ENCODE measurements at places on chromosomes 12 and 14.

GRCh38 chr12:89151536-89151935 lies 200.8 kb downstream of the DUSP6 start:
- no peak for DNase-seq

- no peak for DNase-seq
These were observed 13.3 kb upstream of the PLEKHG6 start for GRCh38 chr12:6297170-6297569.

DNA sequence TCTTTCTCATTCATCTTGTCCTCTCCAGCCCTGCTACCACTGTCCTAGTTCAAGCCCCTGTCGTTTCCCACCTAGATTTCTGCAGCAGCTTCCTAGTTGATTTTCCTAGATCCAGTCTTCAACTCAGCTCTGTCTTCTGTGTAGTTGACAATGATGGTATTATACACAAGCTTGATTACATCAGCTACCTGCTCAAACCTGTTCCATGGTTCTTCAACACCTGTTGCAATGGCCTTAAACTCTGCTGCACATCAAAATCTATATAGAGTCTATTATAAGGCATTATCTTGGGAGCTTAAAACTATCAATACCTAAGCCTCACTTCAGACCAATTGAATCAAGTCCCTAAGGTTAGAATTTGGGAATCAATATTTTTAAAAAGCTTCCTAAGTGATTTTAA lies 71.7 kb upstream of the PELI2 start:
- no peak for DNase-seq

- DNase-seq, result no peak
These were observed 106.6 kb downstream of the BTG1 start for GRCh38 chr12:92039046-92039445.

GRCh38 chr12:20474443-20474842 lies 106.1 kb downstream of the PDE3A start:
- DNase-seq, result no peak

DNA sequence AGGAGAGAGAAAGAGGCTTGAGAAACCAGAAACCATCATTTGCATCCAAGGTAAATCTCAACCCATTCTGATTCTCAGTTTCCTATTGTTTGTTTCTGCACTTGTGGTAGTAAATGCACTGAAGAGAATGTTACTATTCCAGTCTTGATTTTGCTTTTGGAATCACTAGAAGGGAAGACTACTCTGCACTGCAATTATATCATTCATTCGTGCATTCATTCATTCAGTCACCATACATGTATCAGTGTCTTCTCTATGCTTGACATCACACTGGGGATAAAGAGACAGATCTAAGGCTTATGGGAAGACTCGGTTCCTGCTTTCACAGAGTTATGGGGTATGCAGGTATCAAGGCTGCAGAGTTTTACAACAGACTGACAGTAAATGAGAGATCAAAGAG lies 90.3 kb upstream of the EGLN3 start:
- DNase-seq, result no peak

DNA sequence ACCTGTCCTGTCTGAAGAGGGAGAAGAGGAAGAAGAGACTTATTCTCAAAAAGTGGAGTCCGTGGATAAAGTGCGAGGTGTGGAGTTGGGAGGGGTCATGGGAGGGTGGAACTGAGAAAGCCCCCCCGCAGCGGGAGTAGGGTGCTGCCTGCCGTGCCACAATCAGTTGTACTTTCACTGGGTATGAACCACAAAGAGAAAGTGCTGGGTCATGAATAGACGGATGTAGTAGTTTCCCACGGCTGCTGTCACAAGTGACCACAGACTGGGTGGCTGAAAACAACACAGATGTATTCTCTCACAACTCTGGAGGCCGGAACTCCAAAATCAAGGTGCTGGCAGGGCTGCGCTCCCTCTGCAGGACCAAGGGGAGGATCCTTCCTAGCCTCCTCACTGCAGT lies 5.5 kb downstream of the DNAH10 start:
- no peak for DNase-seq

- no peak for DNase-seq
These were observed 77.0 kb downstream of the KITLG start for GRCh38 chr12:88503281-88503703.

GRCh38 chr12:109762673-109763191 lies 49.1 kb downstream of the FAM222A start:
- no peak for DNase-seq

DNA sequence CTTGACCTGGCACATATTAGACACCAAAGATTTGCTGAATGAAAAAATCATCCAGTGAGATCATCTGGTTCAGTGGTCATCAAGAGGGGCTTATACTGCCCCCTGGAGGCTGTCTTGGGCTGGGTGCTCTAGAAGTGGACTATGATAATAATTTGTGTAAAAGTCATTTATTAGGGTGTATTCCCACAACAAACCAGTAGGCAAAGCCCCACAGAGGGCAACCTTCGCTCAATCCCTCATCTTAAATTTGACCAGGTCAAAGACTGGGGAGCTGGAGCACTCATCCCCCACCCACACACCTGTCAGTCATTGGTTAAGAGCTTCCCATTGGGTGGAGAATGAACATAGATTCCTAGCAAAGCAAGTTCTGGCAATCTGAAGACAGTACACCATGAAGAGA lies 20.0 kb upstream of the FICD start:
- no peak for DNase-seq

GRCh38 chr14:24196071-24197055 lies 1.1 kb upstream of the TM9SF1 start:
- no peak for DNase-seq

DNA sequence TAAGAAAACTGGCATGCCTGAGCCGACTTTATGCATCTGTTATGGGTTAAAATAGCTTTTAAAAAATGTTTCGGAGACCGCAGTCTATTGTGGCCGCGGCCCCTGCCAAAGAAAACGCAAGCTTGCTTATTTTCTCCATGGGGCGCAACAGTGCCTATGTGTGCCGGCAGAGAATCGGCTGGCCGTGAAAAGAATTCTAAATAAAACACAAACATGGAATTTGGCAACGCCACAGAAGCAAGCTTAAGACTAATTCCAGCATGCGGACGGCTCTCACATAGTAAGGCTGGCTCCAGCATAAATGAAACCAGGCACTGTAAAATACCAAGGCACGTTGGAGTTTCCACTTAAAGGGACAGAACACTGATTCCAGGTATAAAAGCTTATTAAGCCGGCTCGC lies 56.7 kb downstream of the BCL11B start:
- no peak for DNase-seq

DNA sequence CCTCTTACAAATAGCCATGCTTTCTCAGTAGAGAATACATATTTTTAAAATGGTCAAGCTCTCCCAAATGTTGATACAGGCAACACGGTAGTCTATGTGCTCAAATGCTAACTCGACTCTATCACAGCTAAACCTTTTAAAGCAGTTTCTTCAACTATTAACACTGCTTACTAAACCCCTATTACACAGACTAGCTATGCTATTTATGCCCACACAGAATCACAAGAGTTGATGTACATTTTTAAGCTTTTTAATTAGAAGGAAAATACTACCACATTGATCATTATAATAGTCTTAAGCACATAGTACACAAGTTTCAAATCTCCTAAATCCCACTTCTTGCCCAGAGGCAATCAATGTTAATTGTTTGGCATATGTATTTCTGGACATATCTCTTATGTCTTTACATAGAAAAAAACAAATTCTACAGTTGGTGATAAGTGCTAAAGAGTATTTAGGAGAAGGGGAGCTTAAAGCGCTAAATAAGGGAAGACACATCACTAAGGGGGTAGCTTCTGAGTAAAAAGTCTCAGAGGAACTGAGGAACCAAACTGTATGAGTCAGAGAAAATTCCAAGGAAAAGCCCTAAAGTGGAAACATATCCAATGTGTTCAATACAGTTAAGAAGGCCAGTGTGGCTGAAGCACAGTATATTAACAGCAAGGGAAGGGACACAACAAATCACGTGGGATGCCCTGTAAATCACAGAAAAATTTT lies 13.7 kb downstream of the HNRNPC start:
- no peak for DNase-seq
